ENCODE measurements at places on chromosomes 6 and 20. TPM values are rescaled to one million over a fixed set of nuclear protein-coding genes. Genes with fewer than 3 reads are reported as not detected.
A peak's percentile ranks its signal among the peaks of the same experiment; 100 is the strongest.

DNA sequence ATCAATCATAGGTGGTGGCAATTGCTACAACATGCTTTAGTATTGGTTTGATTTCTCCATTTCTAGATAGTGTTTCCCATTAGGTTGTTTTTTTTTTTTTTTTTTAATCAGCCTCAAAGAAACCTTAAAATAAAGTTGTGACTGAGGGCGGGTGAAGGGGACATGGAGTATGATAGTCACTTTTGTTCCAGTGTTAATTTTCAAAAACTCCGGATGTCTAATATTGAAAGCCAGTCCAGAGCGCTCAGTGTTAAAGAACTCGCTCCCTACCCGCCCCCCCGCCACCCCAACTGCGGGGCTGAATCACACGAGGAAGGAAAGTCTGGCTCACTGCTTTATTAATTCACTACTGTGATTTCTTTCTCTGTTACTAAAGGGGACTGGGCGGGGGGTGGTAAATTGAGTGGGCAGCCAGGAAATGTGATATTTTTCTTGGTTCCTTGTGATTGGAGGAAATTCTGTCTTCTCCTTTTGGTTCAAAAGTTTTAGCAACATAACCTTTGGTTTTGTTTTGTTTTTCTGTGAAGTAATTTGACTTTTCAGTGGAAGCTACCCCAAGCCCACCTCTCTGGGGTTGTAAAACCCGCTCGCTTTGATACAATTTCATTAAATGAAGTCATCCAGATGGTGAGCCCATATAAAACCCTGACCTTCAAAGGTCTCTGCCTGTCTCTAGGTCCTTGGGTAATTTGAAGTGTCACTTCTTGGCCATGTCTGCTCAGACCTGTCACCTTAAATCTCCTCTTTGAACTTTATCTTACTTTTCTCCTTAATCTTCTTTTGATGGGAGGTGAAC lies 38.0 kb downstream of the TNFAIP3 start:
- DNase-seq: peak; percentile 58

DNA sequence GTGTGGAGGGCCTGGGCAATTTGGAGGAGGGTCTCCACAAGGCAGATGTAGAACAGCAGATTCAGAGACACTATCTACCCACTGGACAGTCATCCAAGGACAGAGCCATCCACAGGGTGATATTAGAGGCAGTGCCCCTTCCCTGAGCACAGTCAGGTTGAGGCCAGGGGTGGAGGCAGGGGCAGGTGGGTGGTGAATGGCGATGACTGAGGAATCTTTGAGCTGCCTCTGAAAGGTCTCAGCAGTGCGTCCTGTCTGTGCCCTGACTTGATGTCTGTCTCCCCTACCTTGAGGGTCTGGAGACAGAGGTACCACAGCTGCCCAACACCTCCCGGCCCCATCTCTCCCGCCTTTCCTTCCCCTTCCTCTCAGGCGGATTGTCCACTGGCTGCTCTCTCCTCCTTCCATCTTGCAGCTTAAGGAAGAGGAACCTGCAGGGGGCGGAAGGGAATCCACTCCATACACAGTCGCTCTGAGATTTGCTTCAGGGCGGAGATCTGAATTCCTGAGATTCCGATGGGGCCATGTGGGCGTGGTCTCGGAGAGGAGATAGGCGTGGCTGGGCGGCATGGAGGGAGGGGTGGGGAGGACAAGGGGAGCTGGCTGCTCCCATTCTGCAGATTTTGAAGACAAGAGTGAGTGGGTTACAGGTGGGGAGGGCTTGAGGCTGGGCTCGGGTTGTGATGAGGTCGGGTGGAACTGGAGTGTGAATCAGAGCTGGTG lies 1.7 kb downstream of the MUCL3 start:
- peak; percentile 91 for DNase-seq

GRCh38 chr6:17710331-17710730 lies 3.6 kb upstream of the NUP153 start:
- no peak for DNase-seq

DNA sequence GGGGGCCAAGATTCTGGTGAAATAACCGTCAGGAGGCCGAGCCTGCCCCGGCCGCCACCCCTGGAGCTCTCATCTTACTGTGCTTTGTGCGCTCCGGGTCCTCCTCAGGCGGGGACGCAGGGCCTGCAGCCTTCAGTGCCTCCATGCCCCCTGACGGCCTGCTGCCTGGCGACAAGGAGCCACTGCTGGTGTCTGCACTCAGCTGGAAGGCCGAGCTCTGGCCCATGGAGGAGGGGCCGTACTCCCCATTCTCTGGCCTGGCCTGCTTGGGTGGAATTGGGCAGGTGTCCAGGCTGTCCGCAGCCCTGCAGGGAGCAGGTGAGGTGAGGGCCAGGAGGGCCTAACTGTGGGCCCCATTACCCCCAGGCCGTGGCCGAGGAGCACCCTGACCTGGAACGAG lies 5.3 kb downstream of the ZNF512B start:
- DNase-seq: no peak

ADGRF5 gene
- 0.11 TPM for total RNA-seq

DNA sequence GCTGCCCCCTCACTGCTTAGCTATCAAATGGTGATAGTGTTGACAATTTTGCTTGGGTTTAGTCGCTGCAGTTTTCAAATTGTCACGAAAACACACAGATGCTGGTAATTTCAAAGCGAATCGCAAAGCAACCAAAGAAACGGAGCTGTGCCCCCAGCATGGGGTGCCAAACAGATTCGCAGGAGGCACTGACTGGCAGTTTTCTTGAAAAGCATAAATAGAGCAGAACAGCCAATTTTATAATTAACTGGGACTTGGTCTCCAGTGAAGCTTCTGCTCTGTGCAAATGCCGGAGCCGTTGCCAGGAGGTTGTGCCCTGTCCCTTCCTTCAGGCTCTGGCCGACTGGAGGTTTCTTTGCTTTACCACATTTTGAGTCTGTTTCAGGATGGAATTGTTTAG lies 18.8 kb downstream of the ARHGAP40 start:
- DNase-seq: no peak

- DNase-seq: peak; percentile 23
Measured at GRCh38 chr6:11069760-11070159, 23.9 kb upstream of the SMIM13 start.

- DNase-seq: no peak
Measured at GRCh38 chr6:113104541-113104940, 752.6 kb upstream of the MARCKS start.

DNA sequence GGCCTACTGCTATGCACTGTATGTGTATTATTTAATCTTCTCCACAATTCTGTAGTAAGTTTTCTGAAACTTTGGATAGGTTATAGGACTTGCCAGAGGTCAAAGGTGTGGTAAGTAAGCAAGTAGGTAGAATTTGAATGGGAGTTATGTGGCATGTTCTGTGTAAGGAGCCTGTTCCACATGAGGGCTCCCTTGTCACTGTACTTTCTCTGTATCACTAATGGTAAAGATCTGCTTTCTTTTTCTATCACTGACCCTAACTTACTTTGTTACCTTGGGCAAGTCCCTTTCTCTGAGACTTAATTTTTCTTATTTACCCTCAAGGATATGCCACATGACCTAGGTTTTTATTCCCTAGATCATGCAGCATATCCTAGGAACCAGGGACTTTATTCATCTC lies 50.3 kb downstream of the EIF2S2 start:
- no peak for DNase-seq

DNA sequence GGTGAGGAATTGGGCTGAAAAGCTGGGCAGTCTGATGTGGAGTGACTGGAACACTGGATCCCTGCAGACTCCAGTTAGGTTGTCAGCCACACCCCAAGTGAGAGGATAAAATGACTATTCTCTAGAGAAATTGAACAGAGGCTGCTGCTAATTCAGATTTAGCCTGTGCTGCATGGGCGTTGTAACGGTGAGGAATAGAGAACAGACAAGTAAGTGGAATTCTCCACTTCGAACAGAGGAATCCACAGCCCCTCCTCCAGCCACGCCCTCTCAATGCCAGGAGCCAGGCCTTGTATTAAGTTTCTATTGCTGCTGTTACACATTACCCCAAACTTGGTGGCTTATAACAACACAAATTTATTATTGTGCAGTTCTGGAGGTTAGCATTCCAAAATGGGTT lies 109.3 kb downstream of the CFAP61 start:
- no peak for DNase-seq

- no peak for DNase-seq
Measured at GRCh38 chr6:34531580-34532201, 24.4 kb downstream of the SPDEF start.

CNBD2 gene
- 8.1 TPM for total RNA-seq

SLC17A2 gene
- not detected for total RNA-seq

DNA sequence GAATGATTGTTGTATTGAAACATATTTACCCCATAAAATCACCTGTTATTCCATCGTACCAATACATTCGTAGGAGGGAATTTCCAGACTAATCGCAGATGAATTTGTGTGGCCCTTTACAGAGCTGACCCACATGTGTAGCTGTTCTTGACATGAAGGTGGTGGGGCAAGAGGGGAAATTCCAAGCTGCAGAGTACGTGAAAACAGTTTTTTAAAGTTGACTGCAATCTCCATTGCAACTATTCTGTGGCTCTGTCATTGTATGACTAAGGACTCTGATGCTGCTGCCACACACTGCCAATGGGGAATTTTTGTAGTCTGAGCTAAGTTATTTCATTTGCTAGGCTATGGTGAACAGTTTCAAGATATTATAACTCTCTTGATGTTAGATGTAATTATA lies 46.4 kb upstream of the ADTRP start:
- peak; percentile 39 for DNase-seq

PHACTR2 gene
- 14.6 TPM for total RNA-seq

- DNase-seq: no peak
Measured at GRCh38 chr20:41334443-41335421, 5.9 kb upstream of the LPIN3 start.

DNA sequence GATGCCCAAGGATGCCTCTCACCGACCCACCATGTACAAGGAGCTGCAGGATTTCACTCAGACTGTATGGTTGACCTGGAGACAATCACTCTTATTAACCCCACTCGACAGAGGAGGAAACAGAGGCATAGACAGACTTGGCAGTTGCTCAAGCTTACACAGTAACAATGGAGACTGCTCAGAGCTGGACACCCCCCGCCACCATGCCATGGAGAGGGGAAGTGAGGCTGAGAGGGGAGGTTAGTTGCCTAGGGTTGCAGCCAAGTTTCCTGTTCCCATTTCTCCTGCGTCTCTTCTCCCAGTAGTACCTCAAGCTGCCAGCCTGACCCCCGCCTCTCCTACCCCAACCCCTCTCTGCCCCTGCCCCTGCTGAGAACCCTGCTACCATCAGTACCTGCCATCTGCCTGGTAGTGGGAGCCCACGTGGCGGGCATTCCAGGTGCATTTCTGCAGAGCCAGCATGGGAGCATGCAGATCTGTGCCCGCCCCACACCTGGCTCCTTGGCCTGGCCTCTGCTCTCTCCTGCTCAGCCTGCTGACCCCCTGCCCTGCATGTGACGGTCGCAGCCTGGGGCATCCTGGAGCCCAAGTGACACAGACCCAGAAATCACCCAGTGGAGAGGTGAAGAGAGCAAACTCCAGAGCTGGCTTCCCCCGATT lies 157.7 kb downstream of the PREX1 start:
- DNase-seq: no peak

GRCh38 chr6:64990652-64991304 lies 716.2 kb downstream of the EYS start:
- no peak for DNase-seq

- DNase-seq: no peak
Measured at GRCh38 chr6:134456226-134456625, 138.3 kb upstream of the SGK1 start.
